ENCODE measurements at places on chromosomes 3 and 15.

- no peak for DNase-seq
These were observed 111.8 kb upstream of the DPH6 start for GRCh38 chr15:35657679-35658311.

DNA sequence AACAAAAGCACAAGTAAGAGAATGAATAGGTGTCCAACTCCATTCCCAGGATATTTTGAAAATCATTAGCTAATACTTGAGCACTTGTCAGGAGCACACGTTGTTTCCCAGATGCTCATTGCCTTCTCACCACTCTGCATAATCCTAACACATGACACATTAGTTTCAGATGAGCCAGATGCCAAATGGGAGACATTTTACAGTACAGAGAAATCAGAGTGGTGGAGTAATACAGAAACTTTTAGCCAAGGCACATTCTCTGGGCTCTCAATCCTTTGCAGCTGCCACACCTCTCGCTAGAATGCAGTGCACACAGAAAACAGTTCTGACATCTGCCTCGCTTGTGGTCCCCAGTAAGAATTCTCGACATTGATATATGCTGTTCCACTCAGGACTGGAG, 76.6 kb downstream of the P3H2 start:
- no peak for DNase-seq

DNA sequence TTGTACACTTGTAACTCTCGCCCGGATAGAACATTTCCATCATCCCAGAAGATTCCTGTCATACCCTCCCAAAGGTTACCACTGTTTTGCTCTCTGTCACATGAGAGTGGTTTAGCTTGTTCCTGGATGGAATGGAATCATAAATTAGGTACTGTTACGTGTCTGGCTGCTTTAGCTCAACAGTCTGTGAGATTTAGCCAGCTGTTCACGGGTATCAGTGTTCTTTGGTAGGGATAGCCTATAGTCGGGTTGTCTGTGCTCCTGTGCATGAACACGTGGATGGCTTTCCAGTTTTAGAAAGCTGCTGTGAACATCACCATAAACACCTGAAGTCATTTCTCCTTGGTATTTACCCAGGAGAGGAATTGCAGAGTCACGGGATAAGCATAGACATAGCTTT, 58.2 kb upstream of the NR2C2 start:
- DNase-seq, result no peak

GRCh38 chr3:157542711-157543500, 39.7 kb upstream of the VEPH1 start:
- DNase-seq, result no peak

- DNase-seq, result no peak
These were observed 2.7 kb upstream of the ISL2 start for GRCh38 chr15:76333720-76334437.
